Fibroblast of skin of left quadriceps (primary cell): ENCODE measurements at places on chromosomes 7 and 10.

- no peak for DNase-seq
Measured at GRCh38 chr7:90262438-90262837, 17.5 kb downstream of the CFAP69 start.

GRCh38 chr7:72106405-72106804, 305.7 kb downstream of the CALN1 start:
- no peak for DNase-seq

DNA sequence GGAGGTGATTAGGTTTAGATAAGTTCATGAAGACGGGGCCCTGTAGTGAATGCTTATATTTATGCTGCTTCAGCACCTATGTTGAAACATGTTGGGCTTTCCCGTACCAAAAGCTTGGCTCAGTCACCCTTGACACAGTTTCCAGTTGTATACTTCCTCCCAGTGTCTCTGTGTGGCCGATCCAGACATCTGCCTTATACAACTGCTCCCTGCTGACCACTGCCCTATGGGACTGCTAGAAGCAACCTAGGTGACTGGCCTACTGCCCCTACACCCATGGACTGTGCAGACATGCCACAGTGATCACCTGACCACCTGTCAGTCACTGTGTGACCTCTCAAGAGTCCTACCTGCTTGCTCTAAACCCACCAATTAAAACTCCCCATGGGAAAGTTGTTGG, 22.6 kb upstream of the TSPAN13 start:
- no peak for DNase-seq

GRCh38 chr10:103791858-103792257, 63.5 kb downstream of the SH3PXD2A start:
- DNase-seq: no peak

GRCh38 chr10:42871823-42872222, 89.2 kb downstream of the BMS1 start:
- DNase-seq: no peak

GRCh38 chr10:94747137-94747536, 15.3 kb upstream of the CYP2C19 start:
- no peak for DNase-seq

GRCh38 chr10:69088801-69089501, 1.0 kb downstream of the SRGN start:
- no peak for DNase-seq

DNA sequence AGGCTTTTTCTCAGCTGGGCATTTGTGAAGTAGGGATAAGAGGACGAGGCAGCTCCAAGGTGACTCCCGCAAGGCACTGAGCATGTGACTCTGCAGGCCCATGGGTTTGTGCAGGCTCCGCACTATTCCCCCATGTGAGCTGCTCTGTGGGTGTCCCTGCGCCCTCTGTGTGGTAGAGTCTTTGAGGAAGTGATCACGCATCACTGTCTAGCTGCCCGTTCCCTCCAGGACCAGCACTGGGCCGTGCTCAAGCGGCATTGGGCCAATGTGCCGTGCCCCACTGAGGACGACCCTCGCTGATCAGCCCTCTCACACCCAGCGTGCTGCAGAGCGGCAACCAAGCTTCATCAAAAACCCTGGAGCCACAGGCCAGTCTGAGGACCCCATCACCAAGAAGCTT, 7.5 kb downstream of the PRKAG2 start:
- no peak for DNase-seq

DNA sequence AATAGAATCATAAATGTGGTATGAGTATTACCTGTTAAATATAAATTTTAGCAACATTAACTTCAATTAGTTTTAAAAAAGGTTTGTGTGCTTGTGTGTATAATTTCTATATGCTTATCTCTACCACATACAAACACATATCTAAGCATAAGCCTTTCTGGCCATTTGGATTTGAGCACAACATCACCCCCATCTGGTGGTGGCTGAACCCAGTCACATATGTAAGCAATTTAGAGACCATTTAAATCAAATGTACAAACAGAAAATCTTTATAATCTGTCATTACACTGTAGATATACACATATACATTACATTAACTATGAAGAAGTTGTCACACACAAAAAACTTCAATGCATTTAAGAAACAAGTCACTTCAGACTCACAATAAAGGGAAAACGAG, 31.7 kb downstream of the GPR22 start:
- no peak for DNase-seq

DNA sequence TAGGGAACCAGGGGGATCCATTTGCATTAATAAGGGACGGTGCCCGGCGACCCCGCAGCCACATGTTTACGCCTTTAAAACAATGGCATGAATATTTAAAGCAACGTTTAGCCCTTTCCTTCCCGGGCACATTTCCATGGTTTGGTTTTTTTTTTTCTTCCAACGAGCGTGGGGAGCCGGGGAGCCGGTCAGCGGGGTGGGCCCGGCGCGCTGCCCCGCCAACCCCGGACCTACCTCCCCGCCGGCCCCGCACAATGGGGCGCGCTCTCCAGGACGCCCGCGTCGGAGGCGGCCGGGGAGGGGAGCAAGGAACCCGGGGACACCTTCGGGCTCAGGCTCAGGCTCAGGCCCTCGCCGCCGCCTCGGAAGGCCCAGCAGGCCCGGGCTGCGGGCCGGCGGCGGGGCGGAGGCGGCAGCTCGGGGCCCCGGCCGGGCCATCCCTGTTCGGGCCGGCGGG, 1.0 kb downstream of the SEPHS1 start:
- DNase-seq: no peak

DNA sequence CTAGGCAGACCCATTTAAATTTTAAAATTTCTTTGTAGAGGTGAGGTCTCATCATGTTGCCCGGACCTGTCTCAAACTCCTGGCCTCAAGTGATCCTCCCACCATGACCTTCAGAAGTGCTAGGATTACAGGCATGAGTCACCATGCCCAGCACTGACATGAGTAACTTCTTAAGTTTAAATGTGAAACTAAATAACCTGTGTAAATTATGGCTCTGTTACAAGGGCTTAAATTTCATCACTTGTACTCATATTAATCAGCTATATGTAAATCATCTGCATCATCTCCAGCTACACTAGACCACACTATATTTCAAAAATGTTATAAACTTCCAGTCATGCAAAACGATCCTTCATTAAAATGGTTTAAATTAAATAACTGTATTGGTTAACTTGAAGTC, 56.1 kb downstream of the ATAD1 start:
- DNase-seq: peak; percentile 63

- DNase-seq: no peak
Measured at GRCh38 chr7:151233804-151234203, 1.5 kb downstream of the CHPF2 start.
